Ureter (tissue), 1 donor: ENCODE measurements at places on chromosomes 5 and 9. TPM values are rescaled to one million over a fixed set of nuclear protein-coding genes. Genes with fewer than 3 reads are reported as not detected.

- no peak for DNase-seq
These were observed 6.1 kb upstream of the CEP72 start for GRCh38 chr5:606061-606460.

Gene RGS7BP
- total RNA-seq = 7.5 TPM

- DNase-seq = no peak
These were observed 1.5 kb downstream of the MAMDC4 start for GRCh38 chr9:136853596-136854112.

DNA sequence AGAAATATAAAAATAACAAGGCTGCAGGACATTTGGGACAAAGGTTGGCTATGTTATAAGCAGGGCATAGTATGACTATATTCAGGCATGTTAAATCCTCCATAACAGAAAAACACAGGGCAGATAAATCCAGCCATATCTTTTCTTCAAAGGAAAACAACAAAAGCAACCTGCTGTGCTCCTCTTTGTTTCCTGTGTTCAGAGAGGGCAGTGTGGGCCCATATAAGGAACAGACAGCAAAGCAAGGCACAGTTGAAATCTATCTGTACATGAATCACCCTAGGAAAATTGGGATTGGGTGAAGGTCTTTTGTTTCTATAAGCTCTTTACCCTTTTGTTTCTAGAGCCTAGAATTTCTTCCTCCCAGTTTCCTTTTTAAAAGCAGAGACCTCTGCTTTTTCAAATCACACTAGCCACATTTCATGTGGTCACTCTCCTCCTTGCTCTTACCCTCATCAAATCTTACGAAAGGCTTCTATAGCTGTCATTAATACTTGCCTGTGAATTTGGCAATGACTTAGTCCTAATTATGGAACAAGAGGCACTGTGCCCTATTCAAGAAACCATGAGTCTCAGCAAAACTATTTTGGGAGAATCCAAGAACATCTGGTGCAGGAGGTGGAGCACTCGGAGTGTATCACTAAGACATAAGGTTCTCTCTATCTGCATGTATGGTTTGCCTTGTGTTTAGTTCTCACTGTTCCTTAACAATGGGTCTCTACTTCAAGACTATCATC, 1.8 kb downstream of the GZMA start:
- no peak for DNase-seq

- DNase-seq = peak; percentile 36
These were observed 13.4 kb downstream of the COL23A1 start for GRCh38 chr5:178576591-178577351.

GRCh38 chr9:124197177-124198095, 60.3 kb upstream of the NEK6 start:
- no peak for DNase-seq

Gene RASGRF2
- 11.7 TPM for total RNA-seq

Gene SLC6A3
- total RNA-seq = 0.57 TPM

Gene FBP2
- 0.29 TPM for total RNA-seq

GRCh38 chr9:119003201-119003611, 366.0 kb downstream of the BRINP1 start:
- no peak for DNase-seq

DNA sequence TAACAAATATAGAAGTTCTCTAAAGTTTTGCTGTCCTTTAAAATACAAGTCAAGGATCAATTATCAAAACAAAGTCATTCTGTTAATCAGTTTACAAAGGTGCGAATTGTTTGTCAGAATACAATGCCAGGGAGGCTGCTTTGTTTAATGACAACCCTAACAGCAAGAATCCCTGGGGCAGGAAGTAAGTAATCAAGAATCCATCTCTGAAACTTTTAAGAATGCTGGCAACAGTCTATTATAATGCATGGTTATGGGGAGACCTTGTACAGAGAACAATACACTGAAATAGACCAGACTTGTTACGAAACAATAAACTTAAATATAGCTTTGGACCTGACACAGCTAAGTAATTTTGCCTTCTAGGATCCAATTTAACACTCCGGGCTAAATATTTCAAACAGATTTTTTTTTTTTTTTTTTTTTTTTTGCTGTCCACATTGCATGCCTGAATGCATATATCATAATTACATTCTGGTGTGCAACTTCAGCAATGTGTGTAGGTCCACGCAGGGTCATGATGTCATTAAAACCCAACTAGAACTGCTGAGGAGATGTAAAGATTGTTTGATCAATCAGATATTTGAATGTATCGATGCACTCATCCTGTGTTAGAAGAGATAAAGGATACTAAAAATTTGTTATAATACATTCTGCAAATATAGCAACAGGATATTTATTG, 421.3 kb downstream of the CETN3 start:
- no peak for DNase-seq
